Hepatic stellate cell (primary cell): ENCODE measurements at places on chromosomes 4 and X.

DNA sequence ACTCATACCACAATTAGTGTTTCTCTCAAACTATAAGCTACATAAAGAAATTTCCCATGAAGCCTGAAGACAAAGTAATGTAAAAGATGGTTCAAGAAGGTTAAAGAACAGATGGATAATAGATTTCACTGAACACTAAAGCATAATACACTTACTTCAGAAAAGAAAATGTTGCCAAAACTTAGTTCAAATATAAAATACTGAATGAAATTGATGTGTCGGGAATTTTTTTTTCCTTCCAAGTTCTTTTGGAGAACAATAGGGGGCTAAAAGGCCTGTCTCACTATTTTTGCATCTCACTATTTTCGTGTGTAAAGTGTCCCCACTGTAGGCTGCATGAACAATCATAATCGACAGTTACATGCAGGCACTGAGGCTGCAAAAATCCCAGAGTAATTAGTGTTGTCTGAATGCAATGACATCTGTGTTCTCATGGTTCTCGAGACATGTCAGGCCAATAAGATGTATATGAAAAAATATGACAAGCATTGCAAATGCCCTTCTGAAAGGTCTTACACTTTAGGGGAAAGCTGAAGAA is 11.9 kb upstream of the MAB21L2 start:
- DNase-seq: no peak

DNA sequence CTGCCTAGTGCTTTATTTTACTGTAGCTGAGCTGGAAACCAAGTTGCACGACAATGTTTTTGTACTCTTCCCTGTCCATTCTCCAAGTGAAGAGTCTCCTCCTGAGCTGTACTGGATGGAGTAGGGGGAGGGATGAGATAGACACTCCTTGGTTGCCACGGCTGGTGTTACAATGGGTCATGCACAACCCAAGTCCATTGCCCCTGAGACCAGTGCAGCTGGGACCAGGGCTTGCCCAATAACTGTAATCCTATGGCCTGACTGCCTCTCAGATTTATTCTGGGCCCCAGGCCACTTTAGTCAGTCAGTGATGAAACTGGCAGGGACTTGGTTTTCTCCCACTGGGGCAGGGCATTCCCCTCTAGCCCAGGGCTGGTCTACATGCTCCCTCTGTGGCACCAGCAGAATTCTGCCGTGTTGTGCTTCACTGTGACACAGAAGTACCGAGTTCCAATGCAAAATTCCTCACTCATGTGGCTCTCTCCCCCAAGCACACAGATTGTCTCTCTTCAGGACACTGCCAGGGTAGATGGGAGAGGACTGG is 203.3 kb upstream of the PCDH18 start:
- no peak for DNase-seq

GRCh38 chr4:173119818-173120217 is 48.8 kb upstream of the GALNT7 start:
- DNase-seq: no peak

GRCh38 chr4:189502841-189503435 is 437.7 kb upstream of the FRG1 start:
- no peak for DNase-seq

- DNase-seq: no peak
Observed at GRCh38 chr4:180261346-180261745, 1981.9 kb upstream of the TENM3 start.

DNA sequence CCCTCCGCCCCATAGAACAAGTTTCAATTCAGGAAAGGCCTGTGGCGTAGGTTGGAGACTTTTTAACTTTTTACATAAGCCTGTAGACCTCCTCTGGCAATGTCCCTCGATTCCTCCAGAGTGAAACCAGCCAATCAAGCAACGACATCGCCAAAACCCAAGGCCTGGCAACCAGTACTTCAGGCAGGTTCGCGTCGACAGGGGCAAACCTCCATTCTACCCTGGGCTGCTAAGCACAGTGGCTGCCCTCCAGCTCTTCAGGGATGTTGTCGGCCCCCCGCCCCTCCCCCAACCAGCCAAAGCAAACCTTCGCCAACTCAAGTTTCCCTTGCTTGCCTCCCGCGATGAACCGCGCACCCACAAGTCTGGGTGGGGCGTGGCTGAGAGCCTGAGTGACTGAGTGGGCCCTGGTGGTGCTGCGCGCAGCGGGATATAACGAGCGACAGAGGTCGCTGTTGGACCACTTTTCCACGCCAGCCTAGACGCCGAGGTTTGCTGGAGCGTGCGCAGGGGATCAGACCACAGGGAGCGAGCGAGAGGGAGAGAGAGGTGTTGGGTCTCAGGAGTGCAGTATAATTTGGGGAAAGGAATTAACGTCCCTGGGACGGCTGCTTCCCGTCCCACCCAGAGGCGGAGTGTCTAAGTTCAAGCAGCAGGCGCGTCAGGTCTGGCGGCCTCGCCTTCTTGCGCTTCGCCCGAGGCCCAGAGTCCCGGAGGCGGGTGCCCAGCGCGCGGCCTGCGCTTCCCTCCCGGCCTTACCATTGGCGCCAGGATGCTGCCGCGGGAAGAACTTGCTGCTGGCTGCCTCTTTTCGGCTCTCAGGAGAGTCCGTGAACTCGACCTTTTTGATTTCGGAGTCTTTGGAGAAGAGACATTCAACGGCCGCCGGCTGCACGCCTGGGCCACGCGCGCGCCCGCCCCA is 9.0 kb upstream of the PITX2 start:
- peak; percentile 85 for DNase-seq

DNA sequence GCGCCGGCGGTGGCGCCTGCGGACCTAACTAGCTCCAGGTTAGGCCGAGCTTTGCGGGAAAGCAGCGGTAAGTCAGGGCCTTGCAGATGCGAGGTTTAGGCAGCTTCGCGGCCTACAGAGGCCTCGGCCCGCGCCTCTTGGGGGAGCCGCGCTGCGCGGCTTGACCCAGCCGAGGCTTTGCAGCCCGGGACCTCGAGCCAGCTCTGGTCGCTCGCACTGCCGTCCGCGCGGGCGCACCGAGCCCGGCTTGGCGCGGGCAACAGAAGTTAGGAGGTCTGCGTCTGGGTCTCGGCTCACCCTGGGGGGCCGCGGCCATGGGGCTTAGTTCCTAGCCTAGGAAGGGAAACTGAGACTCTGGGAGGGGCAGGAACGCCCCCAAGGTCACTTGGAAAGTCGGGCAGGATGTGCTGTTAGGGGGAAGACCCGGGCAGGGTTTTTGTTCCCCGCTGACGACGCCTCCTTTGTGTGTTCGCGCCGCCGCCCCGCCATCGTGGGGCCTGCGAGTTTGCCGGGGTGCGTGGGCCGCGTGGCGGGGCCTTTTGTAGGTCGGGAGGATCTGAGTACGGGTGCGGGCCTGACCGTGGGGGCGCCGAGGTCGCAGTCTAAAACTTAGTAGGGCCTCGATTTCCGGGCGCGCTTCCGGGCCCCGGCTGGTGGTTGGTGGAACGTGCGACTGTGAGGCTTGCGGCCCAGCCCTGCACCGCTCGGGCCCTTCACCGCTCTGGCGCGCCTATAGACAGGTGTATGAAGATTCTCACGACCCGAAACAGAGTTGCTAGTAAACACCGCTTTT is 482 bp downstream of the RNF4 start:
- DNase-seq: peak; percentile 59

DNA sequence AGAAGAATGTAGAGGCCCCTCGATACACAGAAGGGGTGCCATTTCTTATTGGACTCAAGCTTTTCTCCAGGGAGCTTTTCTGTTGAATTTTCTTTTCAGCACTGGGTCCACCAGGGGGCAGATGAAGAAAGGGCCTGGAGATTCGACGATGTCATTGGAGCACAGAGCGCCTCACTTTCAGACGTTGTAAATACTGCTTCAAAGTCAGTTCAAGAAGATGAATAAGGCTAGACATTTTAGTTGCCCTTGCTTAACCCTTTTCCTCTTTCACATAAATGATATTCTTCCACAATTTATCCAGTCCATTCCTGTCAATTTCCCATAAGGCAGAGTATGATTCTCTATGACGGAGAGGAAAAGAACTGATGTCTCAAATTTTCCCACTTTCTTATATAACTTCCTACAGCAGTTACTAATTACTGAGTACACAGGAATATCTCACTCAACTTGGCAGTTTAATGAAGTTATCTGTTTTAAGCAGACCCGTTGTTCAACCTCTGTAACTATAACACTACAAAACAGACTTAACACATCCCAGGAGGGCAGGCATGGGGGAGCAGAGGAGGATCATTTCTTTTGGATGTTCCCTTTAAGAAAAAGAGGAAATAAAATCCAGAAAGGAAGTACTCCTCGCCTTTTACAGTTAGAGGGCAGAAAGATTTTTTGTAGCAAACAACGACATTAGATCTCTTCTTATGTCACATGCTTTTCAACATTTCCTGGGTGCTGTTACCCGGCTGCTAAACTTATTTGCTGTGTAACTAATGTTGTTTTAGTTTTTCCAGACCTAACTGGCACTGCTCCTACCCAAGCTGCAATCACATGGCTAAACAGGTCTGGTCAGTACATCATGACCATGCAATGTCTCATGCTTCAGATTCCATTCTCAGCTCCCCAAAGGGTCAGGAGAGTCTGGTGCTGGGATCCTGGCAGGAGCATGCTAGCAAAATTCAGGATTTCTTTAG is 12.2 kb upstream of the CENPU start:
- DNase-seq: peak; percentile 89

- peak; percentile 42 for DNase-seq
Observed at GRCh38 chr4:7867701-7868435, 71.8 kb downstream of the AFAP1 start.

- DNase-seq: no peak
Observed at GRCh38 chr4:70858454-70858853, 18.8 kb upstream of the GRSF1 start.

- DNase-seq: no peak
Observed at GRCh38 chr4:138611721-138612120, 369.6 kb upstream of the SLC7A11 start.

GRCh38 chrX:8429692-8430249 is 34.9 kb upstream of the VCX3B start:
- DNase-seq: no peak

DNA sequence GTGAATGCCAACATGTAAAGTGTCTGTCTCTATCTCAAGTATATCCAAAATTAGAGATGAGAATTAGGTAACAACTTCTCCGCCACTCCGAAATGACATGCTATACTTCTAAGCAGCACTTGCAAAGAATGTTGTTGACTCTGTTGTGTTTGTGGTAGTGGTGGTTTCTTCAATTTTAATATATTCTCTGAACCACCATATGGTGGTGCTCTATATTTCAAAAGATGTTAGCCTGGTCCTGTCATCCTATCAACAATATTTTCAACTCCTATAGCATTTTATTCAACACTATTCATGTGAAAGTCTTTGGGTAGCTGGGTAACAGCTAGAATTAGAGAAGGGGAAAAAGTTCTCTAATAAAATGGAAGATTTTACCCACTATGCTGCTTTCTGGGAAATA is 1622.8 kb upstream of the IGFBP7 start:
- no peak for DNase-seq

DNA sequence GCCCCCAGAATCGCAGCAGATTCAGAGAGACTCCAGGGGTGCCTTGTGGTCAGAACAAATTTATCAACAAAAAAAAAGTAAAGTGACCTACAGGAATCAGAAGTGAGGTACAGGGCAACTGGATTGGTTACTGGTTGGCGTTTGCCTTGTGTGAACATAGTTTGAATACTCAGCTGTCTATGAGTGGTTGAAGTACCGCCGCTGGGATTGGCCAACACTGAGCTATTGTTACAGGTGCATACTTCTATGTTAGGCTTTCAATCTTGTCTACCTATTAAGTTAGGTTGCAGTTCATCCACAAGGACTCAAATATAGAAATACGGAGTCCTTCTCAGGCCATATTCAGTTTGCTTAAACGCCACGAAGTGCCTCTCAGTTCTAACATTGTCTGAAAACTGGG is 993.5 kb upstream of the PRKX start:
- DNase-seq: no peak

DNA sequence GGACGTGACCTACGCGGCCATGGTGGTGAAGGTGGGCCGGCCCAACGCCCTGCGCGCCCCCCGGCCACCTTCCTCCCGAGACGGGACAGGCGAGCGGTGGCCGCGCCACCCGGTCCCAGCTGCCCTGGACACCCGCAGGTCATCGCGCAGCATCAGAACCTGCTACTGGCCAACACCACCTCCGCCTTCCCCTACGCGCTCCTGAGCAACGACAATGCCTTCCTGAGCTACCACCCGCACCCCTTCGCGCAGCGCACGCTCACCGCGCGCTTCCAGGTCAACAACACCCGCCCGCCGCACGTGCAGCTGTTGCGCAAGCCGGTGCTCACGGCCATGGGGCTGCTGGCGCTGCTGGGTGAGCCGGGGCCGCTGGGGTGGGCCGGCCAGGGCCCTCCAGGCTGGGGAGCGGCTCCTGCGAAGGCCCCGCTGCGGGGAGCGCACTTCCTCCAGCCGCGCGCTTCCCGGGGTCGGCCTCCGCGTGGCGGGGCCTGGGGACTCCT is 9.0 kb upstream of the SLC26A1 start:
- DNase-seq: no peak

DNA sequence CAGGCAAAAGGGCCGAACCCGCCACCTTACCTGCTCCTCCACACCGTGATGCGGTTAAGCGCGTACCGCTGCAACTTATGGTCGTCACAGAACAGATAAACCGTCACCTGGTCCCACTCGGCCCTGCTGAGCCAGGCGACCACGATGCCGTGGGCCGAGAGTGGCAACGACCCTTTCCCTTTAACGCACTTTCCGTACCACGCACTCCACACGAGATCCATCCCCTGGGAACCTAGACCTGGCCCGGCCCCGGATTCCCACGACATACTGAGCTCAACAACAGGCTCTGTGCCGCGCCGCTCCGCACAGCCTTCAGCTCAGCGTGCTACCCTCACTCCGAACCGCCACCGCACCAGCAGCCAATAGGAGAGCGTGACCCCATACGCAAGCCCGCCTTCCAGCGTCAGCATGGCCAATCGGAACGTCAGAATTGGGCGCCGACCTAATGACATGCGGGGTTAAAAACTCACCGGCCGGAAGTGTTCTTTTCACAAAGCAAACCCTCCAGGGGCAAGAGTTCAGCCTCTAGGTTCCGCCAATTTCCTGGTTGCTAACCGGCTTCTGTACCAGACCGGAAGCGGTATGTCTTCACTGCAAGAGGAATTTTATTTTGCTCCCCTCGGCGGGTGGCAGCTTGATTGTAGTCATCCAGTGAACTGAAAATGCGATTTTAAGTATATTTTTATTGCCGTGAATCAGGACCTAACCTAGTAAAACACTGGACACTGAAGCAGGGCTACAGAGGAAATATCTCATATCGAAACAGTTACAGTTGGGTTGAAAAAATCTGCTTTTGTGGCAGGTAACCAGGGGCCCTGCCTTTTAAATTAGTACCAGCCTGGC is at the start of gene LAS1L:
Gene LAS1L, minus strand, starts transcription at position 338 of the 843 bp plus-strand sequence. Its CDS starts 72 bp downstream, at position 266.
- peak; percentile 94 for DNase-seq

DNA sequence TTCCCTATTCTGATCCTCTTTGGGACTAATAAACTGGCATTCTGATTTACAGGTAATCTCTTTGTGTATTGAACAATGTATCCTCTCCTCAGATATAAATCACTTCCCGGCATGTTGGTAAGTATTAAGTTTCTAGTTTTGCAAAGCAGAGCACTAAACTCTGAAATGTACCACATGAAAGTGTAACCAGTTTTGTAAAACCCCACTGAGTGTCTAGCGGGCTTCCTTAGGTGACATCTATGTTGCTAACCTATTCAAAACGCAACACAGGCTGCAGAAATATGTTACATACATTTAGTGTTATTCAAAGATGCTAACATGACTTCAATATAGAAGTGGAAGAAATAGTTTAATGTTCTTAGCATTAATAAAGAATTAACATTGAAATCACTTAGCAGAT is 25.2 kb downstream of the DNAJB14 start:
- no peak for DNase-seq
